ENCODE measurements at places on chromosomes 3 and 15.

GRCh38 chr3:132248490-132248889 is 68.7 kb upstream of the ACP3 start:
- no peak for DNase-seq

GRCh38 chr15:80841541-80841940 is 62.4 kb downstream of the CEMIP start:
- no peak for DNase-seq

GRCh38 chr3:31721676-31722075 is 189.0 kb downstream of the STT3B start:
- DNase-seq: no peak

DNA sequence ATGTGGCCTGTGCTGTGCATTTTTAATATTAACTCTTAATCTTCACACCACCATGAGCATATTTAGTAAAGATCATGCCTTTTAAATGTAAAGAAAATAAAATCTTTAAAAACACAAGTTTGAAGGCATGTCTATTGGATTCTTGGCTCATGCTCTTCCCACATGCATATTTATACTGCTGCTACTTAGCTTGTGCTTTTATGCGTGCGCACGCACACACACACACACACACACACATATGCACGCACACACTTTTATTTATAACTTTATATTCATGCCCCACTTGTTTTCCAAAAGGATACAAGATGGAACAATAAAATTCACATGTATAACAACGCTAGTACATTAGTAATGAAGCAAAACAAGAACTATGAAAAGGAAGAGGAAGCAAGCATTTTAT is 36.1 kb upstream of the ZPLD1 start:
- DNase-seq: no peak

DNA sequence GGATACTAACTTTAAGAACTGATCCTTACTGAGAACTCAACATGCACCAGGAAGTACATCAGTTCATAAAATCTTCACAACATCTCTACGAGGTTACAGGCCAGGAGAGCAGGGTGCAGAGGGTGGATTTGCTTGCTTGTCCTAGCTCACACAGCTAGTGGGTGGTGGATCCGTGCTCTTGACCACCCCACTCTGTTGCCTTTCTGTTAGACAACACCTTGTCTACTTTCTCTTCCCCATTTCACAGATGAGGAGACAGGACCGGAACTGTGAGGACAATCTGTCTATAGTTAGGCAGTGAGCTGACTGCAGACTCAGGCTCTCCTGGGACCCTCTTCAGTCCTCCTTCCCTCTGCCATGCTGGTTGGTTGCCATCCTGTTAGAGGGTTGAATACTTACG is 221.7 kb upstream of the TLE3 start:
- DNase-seq: no peak

DNA sequence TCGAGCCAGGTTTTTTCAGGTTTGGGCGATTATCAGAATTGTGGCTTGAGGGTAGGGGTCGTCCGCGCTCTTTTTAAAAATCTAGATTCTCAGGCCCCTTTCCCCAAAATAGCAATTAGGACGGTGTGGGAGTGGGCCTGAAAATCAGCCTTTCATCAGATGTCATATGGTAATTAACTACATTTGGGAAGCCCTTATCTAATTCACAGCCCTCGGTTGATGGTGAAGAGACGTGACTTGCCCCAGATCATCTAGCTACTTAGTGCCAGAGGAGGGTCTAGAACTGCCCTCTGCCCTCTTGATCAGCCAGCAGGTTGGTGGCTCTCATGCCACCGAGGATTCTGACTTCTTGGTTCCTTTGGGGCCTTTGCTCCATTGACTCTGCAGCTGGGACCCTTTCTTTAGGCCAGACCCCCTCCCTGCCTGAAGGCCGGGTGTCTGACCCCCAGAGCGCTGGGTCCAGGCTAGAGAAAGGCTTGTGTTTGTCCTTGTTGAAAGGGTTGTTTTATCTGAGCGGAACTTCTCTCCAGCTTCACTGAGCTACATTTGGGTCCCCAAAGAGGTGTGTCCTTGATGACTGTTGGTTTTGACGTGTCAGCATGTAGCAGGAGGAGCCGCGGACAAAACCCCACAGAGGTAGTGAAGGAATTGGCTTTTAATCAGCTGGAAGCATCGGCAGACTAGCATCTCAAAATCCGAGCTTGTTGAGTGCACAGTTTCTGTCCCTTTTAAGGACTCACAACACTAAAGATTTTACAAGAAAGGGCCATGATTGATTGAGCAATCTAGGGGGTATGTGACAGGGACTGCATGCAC is 857 bp downstream of the AEN start:
- no peak for DNase-seq

DNA sequence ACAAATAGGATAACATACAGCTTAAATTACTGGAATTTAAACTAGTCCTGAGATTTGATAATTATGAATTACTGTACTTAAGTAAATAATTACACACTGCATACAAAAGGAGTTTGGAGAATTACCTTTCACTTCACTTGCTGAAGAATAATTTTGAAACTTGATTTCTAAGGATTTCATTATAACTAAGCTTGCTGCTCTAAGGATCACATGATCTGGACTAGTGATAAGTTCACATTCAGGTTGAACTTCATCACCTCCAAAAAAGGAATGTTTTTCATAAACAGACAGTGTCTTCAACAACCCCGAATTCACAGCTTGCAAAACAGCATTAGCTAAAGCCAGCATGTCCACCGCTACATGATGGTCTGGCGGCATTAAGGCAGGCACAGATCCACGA is 28.5 kb downstream of the LINS1 start:
- DNase-seq: no peak

GRCh38 chr15:80081390-80081789 is 21.9 kb downstream of the ZFAND6 start:
- no peak for DNase-seq

GRCh38 chr3:147348976-147349375 is 57.4 kb downstream of the ZIC4 start:
- no peak for DNase-seq
